ENCODE measurements at places on chromosomes 2 and 18.

DNA sequence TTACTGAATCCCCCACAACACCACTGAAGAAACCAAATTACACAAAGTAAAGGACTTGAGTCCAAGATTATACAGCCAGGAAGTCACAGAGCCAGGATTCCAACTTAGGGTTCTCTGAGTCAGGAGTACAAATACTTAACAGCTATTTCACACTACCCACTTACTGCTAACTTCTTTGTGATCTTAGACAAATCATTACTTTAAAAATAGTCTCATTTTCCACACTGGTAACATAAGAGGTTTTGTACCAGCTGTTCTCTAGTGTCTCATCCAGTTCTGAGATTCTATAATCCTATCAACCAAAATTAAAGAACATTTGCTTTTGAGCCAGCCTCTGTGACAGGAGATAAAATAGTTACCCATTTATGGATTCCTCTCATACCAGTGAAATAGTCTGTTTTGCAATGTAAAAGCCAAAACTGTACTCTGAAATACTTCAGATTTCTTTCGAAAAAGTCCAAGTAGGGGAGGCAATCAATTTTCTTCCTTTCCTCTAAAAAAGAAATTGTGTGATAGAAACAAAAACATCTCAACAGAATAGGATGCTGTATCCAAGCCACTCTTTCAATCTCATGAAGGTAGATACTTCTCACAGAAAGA is 157.6 kb downstream of the LRATD1 start:
- no peak for DNase-seq

GRCh38 chr2:120525056-120526046 is 179.4 kb downstream of the INHBB start:
- DNase-seq: no peak

GRCh38 chr2:60633615-60634014 is 80.2 kb upstream of the BCL11A start:
- no peak for DNase-seq

- no peak for DNase-seq
Observed at GRCh38 chr2:36071698-36072097, 283.9 kb upstream of the CRIM1 start.

GRCh38 chr2:127414638-127415592 is 3.3 kb upstream of the PROC start:
- no peak for DNase-seq

DNA sequence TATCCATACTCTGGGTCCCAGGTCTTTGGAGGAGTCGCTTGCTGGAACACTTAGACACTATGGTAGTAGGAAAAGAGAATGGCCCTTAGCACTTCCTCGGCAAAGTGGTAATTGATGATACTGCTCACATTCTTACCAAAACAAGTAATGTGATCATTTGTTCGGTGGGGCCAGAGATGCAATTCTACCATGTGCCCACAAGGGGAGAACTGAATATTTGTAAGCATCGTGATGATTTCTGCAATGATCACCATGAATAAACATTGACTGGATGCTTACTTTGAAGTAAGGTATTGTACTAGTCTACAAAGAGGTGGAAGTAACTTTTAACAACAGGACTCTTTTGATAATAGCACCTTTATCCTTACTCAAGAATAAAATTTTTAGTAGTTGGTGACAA is 109.7 kb downstream of the CD8B2 start:
- no peak for DNase-seq

DNA sequence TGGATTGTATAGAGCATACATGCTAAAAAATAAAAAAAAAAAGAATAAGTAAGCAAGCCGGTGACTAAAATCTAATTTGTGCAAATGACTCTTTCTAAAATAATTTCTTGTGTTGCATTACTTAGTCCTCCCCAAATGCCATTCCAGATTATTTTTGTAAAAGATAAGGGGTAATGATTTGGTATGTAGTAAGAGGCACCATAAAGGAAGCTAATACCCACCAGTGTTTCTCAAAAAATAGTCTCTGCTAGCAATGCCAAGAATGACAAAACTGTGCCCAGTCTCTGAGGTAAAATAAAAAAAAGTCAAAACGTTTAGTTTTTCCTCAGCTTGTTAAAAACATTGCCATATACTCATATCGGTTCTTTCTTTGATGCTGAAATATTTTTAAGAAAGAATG is 2.7 kb downstream of the METTL5 start:
- DNase-seq: no peak

GRCh38 chr2:6164986-6165747 is 473.0 kb downstream of the SOX11 start:
- no peak for DNase-seq

DNA sequence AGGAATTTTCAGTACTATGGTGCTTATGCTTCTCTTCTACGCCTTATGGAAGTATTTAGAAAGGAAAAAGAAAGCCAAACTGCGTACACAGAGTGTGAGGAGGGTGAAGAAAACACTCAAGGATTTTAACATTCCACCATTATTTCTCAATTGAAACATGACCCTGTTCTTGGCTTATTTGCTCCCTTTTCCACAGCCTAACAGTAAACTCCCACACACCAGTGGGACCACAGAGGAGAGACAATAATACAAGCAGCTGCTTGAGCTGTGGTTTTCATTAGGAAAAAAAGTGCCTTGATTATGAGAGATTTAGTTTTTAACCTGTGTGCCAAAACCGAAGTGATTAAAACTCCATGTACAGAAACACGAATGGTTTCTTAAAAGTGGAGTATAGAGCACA is 134.3 kb downstream of the MEP1B start:
- no peak for DNase-seq

DNA sequence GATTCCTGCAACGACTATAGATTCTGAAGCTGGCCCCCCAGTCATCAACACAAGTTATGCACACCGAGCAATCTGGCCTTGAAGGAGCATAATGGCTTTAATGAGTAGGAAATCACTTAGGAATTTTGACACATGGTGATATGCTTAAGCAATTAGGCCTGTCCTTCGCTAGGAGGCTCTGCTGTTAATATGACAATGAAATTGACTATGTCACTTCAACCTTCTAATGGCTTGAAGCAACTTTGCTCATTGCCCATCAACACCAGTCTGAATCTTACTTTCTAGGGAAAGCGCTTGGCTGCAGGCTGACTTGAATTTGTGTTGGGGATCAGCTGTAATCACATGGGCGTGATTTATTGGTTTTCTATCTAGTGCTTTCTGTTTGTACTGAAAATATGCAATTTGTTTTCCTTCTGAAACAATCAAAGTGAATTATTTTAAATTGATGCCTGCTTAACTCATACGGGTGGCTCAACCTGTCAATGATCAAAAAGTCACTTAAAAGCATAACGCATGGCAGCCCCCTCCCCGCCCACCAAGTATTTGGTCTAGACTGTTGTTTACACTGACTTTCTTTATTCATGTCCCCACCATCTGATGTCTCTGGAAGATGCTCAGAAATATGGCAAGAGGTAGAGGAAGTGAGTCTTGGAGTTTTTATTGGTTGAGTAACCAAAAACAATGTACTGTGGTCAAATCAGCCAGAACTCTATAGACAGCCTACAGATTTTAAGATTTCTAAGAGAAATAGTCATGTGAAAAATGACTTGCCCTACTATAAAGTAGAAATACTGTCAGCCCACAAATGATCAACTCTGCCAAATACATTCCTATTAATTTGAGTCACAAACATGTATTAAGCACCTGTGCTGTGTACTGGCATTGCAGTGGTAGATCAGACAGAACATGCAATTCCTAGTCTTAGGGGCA is 344.9 kb downstream of the RBM43 start:
- DNase-seq: no peak

DNA sequence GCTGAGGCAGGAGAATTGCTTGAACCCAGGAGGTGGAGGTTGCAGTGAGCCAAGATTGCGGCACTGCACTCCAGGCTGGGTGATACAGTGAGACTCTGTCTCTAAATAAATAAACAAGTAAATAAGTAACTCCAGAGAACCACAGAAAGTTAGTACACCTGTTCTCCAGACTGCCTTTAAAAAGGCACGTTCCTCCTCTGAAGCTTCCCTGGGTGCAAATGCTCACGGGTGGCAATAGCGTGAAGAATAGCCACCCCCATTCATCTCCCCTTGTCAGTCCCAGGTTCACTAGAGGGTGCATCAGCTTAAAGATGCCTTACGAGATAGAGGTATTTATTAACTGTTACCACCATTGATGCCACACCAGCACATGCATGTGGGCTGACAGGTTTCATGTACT is 64.3 kb upstream of the RTN4 start:
- no peak for DNase-seq

GRCh38 chr2:7010391-7011054 is 93.3 kb downstream of the RNF144A start:
- DNase-seq: no peak

- no peak for DNase-seq
Observed at GRCh38 chr2:69188182-69188900, 175.4 kb downstream of the ANTXR1 start.

- no peak for DNase-seq
Observed at GRCh38 chr2:176753752-176754474, 458.7 kb upstream of the HNRNPA3 start.

GRCh38 chr2:85743304-85743978 is 10.3 kb upstream of the ATOH8 start:
- DNase-seq: no peak

- DNase-seq: no peak
Observed at GRCh38 chr2:28326469-28326805, 66.2 kb upstream of the FOSL2 start.

DNA sequence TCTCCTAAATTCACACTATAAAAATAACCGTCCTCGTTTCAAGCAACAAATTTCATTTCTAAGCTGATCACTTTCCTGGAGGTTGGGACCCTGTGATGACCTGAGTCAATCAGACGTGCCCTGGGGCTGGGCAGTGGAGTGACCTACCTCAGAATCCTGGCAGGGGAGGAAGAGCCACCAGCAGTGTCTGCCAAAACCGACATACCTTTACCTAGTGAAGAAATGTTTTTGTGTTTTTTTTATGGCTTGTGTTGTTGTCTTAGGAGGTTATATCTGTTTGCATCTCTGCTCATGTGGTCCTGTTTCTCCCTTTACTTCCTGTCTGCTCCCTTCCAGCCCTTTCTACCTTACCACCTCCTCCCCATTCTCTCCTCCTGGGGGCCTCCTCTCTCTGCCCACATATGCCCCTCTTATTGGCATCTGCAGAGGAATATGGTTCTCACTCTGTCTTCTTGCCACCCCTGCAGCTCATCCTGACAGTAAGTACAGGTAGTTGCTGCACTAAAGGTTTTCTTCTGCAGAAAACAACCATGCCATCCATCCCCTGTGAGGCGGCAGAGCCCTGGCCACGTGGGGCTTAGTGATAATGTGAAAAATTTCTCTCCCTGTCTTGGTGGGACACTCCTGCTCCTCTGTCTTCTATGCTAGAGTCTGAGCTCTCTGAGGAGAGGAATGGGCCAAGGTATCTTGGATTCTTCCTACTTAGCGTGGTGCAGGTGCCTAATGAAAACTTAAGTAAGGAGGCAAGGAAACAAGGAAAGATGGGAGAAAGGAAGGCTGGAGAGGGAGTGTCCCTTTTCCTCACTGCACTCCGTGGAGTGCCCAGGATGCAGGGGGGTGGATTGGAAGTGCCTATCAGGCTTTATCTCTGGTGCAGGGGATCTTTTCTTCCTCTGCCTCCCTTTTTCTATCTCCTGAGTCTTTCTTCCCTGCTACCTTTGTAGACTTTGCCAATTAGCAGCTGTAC is 15.4 kb downstream of the ACOXL start:
- no peak for DNase-seq

DNA sequence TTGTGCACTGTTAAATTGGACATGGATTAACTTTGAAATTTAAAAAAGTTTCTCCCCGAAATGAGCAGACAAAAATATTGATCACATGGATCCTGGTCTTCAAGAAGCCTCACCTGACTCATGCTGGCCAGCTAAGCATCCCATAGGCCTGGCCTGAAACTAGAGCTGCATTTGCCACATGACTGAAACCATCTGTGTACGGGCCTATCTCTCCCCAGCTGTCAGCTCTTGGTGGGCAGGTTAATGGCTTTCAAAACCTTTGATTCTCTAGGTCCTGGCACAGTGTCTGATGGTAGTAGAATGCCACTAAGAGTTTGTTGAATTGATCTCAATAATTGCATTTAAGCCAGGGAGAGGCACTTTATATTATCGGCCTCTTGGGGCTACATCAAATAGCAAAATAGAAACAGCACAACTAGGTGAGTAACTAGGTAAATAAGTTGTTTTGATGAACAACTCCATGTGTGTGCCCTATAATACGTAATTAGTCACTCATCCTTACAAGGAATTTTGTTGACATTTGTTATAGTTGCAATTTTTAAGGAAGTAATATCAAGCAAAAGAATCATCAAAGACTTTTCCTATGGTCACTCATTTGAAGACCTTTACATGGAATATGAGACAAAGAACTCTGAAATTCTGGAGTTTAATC is 251.1 kb downstream of the SP3 start:
- DNase-seq: no peak

DNA sequence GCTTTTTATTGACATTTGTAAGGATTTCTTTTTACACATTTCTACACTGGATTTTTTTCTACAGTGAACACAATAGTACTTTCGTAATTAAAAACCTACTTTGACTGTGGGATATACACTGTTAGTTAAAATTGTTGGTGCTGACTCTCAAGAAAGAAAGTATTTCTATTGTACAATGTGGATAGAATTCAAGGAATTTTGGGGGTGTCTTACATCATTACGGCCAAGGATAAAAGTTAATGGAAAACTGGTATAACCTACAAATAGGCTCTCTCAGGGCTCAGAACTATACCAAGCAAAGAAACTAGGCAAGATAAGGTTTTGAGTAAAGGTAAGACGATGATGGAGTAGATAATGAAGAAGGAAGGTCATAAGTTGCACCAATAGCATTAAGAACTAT is 198.4 kb upstream of the PARD3B start:
- no peak for DNase-seq

DNA sequence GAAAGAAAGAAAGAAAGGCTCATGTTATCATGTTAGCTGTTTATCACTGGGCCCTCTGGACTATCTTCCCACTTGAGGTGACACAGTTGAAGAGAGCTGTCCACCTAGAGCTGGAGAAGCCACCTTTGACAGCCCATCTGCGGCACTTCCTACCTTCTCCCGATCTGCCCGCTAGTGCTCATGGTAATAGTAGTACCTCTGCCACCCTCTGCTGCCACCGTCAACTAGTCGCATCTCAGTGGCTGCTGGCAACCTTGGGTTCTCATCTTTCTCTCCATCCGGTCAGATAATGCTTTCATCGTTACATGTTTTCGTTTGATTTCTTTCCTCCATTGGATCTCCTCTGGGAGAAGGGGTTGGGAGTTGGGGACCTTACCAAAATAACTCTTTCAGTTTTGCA is 63.2 kb upstream of the COPS8 start:
- DNase-seq: no peak

- no peak for DNase-seq
Observed at GRCh38 chr18:6401687-6402086, 13.0 kb downstream of the L3MBTL4 start.

- no peak for DNase-seq
Observed at GRCh38 chr2:3264010-3264744, 113.4 kb downstream of the EIPR1 start.

GRCh38 chr2:222941510-222942032 is 80.7 kb downstream of the ACSL3 start:
- DNase-seq: no peak
